Stimulated activated CD8-positive, alpha-beta memory T cell treated with anti-CD3 and anti-CD28 coated beads, Interleukin-4, amount 100 ng/mL, for 4 hours (primary cell): ENCODE measurements at places on chromosomes 13 and 19.
A peak's percentile ranks its signal among the peaks of the same experiment; 100 is the strongest.

- peak; percentile 50 for DNase-seq
Measured at GRCh38 chr13:112587212-112587763, 665 bp downstream of the TUBGCP3 start.

GRCh38 chr13:112592647-112593046, 4.7 kb upstream of the TUBGCP3 start:
- no peak for DNase-seq

DNA sequence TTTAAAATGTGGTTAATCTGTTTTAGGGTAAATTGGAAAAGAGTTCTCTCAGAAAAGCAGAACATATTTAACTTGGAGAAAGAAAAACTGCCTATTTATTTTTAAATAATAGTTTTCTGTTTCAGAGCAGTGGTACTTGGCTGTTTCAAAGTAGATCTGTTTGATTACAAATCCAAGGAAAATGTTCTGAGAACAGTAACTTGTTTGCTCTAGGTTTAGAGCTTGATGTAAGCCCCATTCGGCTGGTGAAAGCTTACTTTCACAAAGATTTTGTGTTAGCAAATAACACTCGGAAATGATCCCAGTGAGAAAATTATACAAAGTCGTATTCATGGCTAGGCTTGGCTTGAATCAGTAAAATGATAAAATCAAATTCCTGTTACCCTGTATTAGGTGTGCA, 395.8 kb upstream of the GPC6 start:
- DNase-seq: no peak

DNA sequence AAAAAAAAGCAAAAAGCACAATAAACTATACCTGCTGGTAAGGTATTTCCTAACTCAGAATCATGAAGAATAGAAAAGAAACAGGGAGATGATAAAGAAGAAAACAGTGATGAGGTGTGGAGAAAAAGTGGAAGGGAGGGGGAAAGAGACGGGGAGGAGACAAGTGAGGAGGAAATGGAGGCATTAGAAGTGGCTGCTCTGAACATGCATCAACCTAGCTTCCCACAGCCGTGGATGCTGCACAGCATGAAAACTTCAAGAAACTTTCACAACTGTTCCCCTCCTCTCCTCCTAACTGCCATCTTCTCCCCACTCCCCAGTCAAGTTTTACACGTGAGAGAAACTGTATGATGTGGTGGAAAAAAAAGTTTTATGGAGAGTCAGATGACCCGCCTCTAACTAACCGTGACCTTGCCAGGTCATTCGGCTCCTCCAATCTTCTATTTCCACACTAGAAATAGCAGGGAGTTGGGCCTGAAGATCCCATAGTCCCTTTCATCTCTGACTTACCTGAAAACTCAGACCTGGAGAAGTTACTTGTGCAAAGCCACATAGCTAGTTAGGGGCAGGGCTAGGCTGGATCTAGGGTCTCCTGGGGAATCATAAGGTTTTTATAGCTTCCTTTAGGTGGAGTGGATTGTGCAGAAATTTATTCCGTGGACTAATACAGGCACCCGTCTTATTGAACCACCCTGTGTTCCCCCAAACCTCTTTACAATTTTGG, 461.9 kb downstream of the KLF5 start:
- DNase-seq: no peak
